ENCODE measurements at places on chromosomes 5 and 9. TPM values are rescaled to one million over a fixed set of nuclear protein-coding genes. Genes with fewer than 3 reads are reported as not detected.

The C5orf58 gene
- not detected for total RNA-seq

The FAM78A gene
- 2.1 TPM for total RNA-seq

The C8G gene
- total RNA-seq = not detected

The CCL28 gene
- total RNA-seq = 3.4 TPM

The GPR151 gene
- total RNA-seq = not detected

The COL23A1 gene
- total RNA-seq = 8.2 TPM

The CDX1 gene
- total RNA-seq = not detected

The ROR2 gene
- 15.5 TPM for total RNA-seq

The ADGRD2 gene
- 0.45 TPM for total RNA-seq

The CFAP157 gene
- not detected for total RNA-seq

The BOD1 gene
- 141 TPM for total RNA-seq

The SLC25A46 gene
- total RNA-seq = 33.1 TPM

The TRAF1 gene
- 1.0 TPM for total RNA-seq

The PCSK1 gene
- 2.7 TPM for total RNA-seq

The LHFPL2 gene
- total RNA-seq = 50.8 TPM

The MARCOL gene
- total RNA-seq = not detected

The TTC23L gene
- total RNA-seq = 2.2 TPM

- no peak for DNase-seq
- no peaks in the 10 kb centered on the region for H3K27me3 ChIP-seq
- H3K4me1 ChIP-seq = no peaks in the 10 kb centered on the region
- H3K27ac ChIP-seq = no peak overlapping the region
- no peak overlapping the region for H3K4me3 ChIP-seq
Measured at GRCh38 chr5:63596254-63596653, 366.0 kb downstream of the HTR1A start.

DNA sequence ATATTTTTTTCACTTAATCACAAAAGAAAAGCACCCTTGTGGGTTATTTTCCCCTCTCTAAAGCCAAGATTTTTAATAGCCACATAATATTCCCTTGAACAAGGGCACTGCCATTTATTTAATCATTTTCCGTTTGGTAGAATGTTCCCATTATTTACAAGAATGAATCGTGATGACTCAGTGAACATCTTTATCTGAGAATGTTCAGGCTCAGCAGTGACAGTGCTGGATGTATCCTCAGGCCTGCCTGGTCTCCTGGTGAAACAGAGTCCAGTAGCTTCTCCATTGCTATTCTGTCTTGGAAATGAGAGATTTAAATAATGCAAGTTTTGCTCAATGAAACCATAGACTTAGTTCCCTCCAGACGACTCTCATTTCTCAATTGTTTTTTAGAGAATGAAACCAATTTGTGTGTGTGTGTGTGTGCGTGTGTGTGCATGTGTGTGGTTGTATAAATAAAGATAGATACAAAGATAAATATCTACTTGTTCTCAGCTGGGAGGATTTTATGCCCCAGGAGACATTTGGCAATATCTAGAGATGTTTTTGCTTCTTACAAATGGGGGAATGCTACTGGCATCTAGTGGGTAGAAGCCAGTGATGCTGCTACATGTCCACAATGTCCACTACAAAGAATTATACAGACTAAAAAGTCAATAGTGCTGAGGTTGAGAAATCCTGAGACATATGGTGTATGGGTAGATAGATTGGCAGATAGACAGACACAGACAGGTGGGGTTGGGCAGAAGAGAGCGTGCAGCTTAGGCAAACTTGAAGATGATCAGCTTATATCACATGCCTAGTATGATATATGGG, 55.0 kb downstream of the PAPPA start:
- no peak overlapping the region for H3K27ac ChIP-seq
- no peak overlapping the region for H3K4me3 ChIP-seq
- no peaks in the 10 kb centered on the region for H3K36me3 ChIP-seq
- H3K4me1 ChIP-seq = peaks cover 11% of the 10 kb centered on the region
- DNase-seq = no peak

DNA sequence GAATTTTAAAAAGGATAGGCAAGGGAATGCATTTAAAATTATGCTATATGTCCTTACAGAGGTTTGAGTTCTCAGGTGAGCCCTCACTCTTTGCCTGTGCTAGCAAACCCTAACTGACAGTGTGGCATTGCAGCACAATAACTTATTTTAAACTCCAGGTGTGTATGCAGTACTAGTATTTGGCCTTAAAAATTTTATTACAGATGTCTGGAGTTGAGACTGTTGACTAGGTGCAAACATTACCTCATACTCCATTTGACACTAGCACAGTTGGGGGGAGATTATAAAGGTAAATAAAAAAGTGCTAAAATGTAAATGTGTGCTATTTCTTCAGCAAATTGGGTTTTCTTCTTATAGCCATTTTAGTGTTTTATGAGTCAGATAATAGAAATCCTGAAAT, 407.7 kb downstream of the SH3GL2 start:
- no peaks in the 10 kb centered on the region for H3K27me3 ChIP-seq
- H3K4me3 ChIP-seq = no peak overlapping the region
- H3K36me3 ChIP-seq = no peaks in the 10 kb centered on the region
- no peaks in the 10 kb centered on the region for H3K4me1 ChIP-seq
- DNase-seq = no peak

- no peaks in the 10 kb centered on the region for H3K27me3 ChIP-seq
- peaks cover 11% of the 10 kb centered on the region for H3K4me1 ChIP-seq
- DNase-seq = no peak
- no peaks in the 10 kb centered on the region for H3K36me3 ChIP-seq
- no peak overlapping the region for H3K27ac ChIP-seq
Measured at GRCh38 chr9:28909526-28909925, 1336.2 kb upstream of the C9orf72 start.

- peak; percentile 41 for DNase-seq
- H3K27ac ChIP-seq = no peak overlapping the region
- no peaks in the 10 kb centered on the region for H3K36me3 ChIP-seq
- H3K4me1 ChIP-seq = no peaks in the 10 kb centered on the region
Measured at GRCh38 chr9:4386819-4387218, 87.0 kb upstream of the GLIS3 start.

GRCh38 chr9:91332546-91333231, 29.0 kb downstream of the AUH start:
- H3K27me3 ChIP-seq = no peaks in the 10 kb centered on the region
- no peak overlapping the region for H3K27ac ChIP-seq
- no peaks in the 10 kb centered on the region for H3K4me1 ChIP-seq
- no peaks in the 10 kb centered on the region for H3K36me3 ChIP-seq
- no peak overlapping the region for H3K4me3 ChIP-seq

DNA sequence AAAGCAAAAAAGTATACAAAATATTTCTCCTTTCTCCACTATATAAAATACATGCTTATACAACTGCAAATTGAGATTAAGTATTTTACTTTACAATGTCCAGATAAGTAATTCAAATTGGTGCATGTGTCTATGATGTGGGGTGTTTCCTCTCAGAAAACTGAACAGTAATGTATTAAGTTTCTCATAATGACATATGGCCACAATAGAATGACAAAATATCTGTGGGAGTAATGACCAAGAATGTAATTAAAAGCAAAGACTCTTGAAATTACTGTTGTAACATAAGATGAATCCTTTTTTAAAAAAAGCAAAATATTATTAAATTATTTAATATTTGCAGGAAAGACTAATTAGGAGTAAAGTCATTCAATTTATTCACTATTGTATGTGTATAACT, 155.1 kb downstream of the RFX3 start:
- H3K4me1 ChIP-seq = peaks cover 25% of the 10 kb centered on the region
- H3K4me3 ChIP-seq = no peak overlapping the region
- H3K36me3 ChIP-seq = no peaks in the 10 kb centered on the region
- no peak overlapping the region for H3K27ac ChIP-seq
- no peaks in the 10 kb centered on the region for H3K27me3 ChIP-seq

DNA sequence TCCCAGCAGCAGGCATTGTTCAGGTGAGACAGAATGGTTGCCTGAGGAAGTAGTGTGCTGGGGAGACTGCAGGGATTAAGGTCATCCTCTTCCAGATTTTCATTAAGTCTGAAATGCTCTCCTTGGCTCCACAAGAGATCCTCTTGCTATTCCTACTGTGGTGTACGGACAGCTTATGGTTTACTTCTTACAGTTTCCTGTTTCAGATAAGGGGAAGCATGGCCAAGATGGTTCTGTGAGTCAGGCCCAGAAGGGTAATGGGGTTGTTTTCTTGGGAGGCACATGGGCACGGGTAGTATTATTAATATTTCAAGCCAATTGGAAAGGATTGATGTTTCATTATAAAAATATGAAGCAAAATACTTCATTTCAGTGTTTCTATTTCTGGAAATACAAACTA, 42.9 kb downstream of the GLRX start:
- DNase-seq = no peak
- H3K27ac ChIP-seq = no peak overlapping the region
- no peaks in the 10 kb centered on the region for H3K27me3 ChIP-seq
- H3K4me3 ChIP-seq = no peak overlapping the region
- H3K36me3 ChIP-seq = no peaks in the 10 kb centered on the region
- H3K4me1 ChIP-seq = no peaks in the 10 kb centered on the region

GRCh38 chr9:107541523-107541922, 52.0 kb upstream of the KLF4 start:
- H3K36me3 ChIP-seq = no peaks in the 10 kb centered on the region
- H3K4me1 ChIP-seq = peaks cover 29% of the 10 kb centered on the region
- no peak for DNase-seq
- H3K27ac ChIP-seq = no peak overlapping the region

- no peaks in the 10 kb centered on the region for H3K36me3 ChIP-seq
- no peak overlapping the region for H3K4me3 ChIP-seq
- DNase-seq = peak; percentile 46
- peaks cover 5% of the 10 kb centered on the region for H3K27me3 ChIP-seq
Measured at GRCh38 chr9:109320331-109320741, 523 bp downstream of the EPB41L4B start.

GRCh38 chr9:85157772-85158171, 488.2 kb downstream of the NTRK2 start:
- no peaks in the 10 kb centered on the region for H3K27me3 ChIP-seq
- H3K4me1 ChIP-seq = peaks cover 6% of the 10 kb centered on the region
- DNase-seq = no peak
- H3K36me3 ChIP-seq = no peaks in the 10 kb centered on the region
- no peak overlapping the region for H3K4me3 ChIP-seq

- no peak overlapping the region for H3K27ac ChIP-seq
- no peaks in the 10 kb centered on the region for H3K36me3 ChIP-seq
- H3K4me3 ChIP-seq = no peak overlapping the region
- H3K27me3 ChIP-seq = no peaks in the 10 kb centered on the region
Measured at GRCh38 chr9:111287127-111287526, 42.9 kb downstream of the OR2K2 start.

GRCh38 chr5:144336191-144336961, 165.7 kb downstream of the KCTD16 start:
- H3K27me3 ChIP-seq = no peaks in the 10 kb centered on the region
- H3K36me3 ChIP-seq = no peaks in the 10 kb centered on the region
- H3K4me1 ChIP-seq = no peaks in the 10 kb centered on the region
- no peak for DNase-seq
- no peak overlapping the region for H3K27ac ChIP-seq

- H3K27ac ChIP-seq = no peak overlapping the region
- H3K4me3 ChIP-seq = no peak overlapping the region
- no peaks in the 10 kb centered on the region for H3K4me1 ChIP-seq
- H3K36me3 ChIP-seq = no peaks in the 10 kb centered on the region
Measured at GRCh38 chr9:137514691-137515337, 35.4 kb downstream of the PNPLA7 start.

DNA sequence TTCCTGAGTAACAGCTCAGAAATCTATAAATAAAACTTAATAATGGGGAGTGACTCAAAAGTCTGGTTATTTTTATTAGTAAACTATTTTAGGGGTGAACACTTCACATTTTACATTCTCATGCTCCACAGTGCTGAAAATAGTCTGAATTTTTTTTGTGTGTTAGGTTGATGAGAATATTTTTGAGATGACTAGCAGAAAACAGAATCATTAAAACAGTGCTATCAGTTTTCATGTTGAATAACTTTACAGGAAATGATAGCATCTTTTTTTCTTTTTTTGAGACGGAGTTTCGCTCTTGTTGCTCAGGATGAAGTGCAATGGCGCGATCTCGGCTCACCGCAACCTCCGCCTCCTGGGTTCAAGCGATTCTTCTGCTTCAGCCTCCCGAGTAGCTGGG, 60.3 kb downstream of the TMC1 start:
- H3K27me3 ChIP-seq = no peaks in the 10 kb centered on the region
- H3K4me3 ChIP-seq = no peak overlapping the region
- no peaks in the 10 kb centered on the region for H3K36me3 ChIP-seq
- DNase-seq = no peak

- no peaks in the 10 kb centered on the region for H3K27me3 ChIP-seq
- H3K27ac ChIP-seq = no peak overlapping the region
- no peak for DNase-seq
- no peaks in the 10 kb centered on the region for H3K36me3 ChIP-seq
Measured at GRCh38 chr5:112552791-112553190, 133.7 kb upstream of the EPB41L4A start.

GRCh38 chr5:72459089-72459661, 48.0 kb downstream of the ZNF366 start:
- no peaks in the 10 kb centered on the region for H3K4me1 ChIP-seq
- H3K4me3 ChIP-seq = no peak overlapping the region
- no peak overlapping the region for H3K27ac ChIP-seq
- no peaks in the 10 kb centered on the region for H3K36me3 ChIP-seq

DNA sequence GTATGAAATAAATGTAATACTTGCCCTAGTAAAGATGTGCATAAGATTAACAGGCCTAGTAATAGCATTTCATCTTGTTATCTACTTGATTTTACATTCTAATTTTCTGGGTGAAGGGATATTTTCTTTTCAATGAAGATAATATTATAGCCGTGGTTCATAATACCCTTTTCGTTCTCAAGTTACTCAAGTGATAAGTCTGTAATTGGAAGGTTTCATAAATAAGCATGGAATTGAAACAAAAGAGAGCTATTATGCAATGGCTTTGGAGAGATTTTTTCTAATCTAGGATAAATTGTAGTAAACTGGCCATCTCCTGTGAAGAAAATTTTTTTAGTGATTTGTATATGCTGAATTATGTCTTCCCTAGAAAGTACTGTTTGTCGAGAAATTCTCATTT, 19.0 kb downstream of the NAA35 start:
- no peaks in the 10 kb centered on the region for H3K27me3 ChIP-seq
- no peak overlapping the region for H3K4me3 ChIP-seq
- H3K27ac ChIP-seq = no peak overlapping the region
- peaks cover 4% of the 10 kb centered on the region for H3K4me1 ChIP-seq
- no peak for DNase-seq

DNA sequence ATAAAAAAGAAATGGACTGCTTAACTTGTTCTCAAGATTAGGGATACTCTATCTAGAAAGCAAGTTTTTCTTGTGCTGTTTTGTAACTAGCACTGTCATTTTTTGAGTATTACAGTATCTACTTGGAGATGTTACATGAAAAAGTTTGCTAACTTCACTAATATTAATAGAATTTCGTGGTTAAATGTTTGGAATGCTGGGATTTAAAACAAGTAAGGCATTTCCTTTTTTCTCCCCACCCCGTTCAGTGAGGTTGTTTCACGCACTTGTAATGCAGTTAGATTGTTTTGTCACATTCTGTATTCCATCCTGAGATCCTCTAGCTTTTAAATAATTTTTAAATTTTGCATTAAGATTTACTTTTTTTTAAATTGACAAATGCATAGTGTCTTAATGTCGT, 20.0 kb upstream of the TEK start:
- no peaks in the 10 kb centered on the region for H3K4me1 ChIP-seq
- no peaks in the 10 kb centered on the region for H3K27me3 ChIP-seq
- no peak overlapping the region for H3K4me3 ChIP-seq
- H3K27ac ChIP-seq = no peak overlapping the region

All from GM23338 (cell line).